Effector memory CD8-positive, alpha-beta T cell (primary cell): ENCODE measurements at places on chromosomes 6 and 20.

DNA sequence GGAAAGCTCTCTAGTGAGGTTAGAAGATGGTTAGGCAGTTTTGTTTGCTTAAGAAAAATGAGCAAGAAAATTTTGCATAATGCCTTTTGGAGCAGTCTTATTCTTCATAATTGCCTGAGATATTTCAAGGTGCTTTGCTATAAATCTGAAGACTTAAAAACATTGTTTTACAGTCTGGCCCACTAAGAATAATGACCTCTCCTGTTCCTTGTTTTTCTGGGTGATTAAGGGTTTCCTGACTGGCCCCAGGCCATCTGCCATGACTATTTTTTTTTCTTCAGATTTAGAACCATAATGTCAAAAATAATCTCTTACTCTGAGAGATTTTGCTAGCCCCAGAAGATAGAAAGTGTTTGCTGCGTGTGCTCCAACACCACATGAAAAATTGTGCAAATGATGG, 72.3 kb upstream of the CENPW start:
- DNase-seq, result no peak

GRCh38 chr6:146770275-146770964, 171.6 kb downstream of the ADGB start:
- no peak for DNase-seq

DNA sequence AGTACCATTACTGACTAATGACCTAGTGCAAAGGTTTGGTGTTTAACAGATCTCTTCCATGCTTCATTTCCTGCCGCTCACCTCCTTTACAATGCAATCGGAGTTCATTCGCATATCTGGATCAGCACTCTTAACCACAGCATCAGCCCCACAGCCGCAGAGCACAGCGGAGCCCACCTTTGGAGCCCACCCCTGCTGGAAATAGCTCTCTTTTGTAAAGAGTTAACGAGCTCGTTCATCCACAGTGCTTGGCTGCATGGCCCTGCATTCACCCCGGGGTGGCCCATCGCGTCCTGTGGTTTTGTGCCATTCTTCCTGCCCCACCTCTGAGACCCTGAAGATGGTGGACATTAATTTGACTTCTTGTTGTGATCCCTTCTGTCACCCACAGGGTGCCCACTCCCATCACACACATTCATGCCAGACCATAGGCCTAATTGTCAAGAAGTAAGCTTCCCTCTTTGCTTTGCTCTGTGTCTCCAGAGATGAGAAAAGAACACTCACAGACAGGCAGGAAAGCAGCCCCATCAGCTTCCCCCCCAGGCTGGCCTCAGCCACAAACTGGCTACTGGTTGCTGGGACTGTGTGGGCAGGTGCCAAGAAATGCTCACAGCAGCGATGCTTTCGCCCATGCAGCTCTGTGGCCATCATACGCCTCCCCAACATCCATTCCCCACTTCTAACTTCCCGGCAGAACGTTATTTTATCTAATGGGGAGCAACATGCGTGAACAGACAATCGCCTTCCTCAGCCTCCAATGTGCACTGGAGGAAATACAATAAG, 167.0 kb downstream of the LRFN2 start:
- DNase-seq, result no peak

DNA sequence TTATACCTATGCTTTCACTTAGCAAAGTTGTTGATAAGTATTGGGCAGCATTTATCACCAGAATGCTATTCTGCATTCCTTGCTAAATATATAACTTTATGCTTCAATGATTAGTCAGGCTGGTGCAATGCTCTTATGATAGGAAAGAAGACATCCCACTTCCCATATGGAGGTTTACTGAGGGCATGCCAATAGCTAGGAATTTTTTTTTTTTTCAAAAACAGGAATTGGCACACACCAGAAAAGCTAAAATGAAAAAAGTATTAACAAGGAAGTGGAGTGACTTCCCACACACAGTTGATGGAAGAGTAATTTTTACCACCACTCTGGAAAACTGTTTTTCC, 90.8 kb downstream of the FRK start:
- no peak for DNase-seq

- DNase-seq, result no peak
These were observed 77.4 kb upstream of the TMEM170B start for GRCh38 chr6:11460001-11460668.

DNA sequence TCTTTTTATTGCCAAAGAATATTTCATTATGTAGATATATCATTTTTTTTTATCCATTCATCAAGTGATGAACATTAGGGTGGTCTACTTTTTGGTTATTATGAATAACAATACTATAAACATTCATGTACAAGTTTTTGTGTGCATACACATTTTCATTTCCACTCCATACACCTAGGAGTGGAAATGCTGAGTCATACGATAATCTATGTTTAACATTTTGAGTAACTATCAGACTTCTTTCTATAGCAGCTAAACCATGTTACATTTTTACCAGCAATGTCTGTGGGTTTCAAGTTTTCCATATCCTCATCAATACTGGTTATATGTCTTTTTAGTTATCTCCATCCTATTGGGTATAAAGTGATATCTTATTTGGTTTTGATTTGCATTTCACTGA, 65.7 kb downstream of the PRSS35 start:
- no peak for DNase-seq

GRCh38 chr6:144418959-144419545, 133.9 kb downstream of the UTRN start:
- no peak for DNase-seq

DNA sequence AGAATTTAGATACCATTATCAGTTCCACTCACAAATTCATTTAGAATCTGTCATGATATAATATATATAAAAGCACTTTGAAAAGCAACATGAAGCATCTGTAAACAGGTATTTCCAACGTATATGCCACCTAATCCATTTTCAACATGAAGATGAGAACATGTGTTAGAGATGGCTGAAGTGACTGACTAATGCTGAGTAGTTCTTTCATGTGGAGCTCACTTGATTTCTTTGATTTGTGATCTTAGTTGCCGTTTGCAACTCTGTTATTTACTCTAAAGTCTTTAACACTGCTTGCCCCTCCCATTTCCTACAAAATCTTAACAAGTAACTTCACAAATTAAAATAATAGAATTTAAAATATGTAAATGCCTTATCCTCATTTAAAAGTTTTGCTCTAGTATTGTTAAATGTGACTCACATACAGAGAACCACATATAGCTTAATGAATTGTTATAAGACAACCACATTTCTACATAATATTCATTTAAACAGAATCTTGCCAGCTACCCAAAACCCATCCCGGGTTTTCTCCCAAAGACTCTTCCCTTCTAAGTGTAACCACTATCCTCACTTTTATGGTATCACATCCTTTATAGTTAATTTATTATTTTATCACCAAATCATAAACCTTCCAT, 78.3 kb downstream of the ME1 start:
- no peak for DNase-seq
